ENCODE measurements at places on chromosomes 1 and 21. TPM values are rescaled to one million over a fixed set of nuclear protein-coding genes. Genes with fewer than 3 reads are reported as not detected.

GRCh38 chr1:11248169-11248568, 14.2 kb downstream of the MTOR start:
- no peaks in the 10 kb centered on the region for H3K4me1 ChIP-seq
- DNase-seq = no peak
- H3K27ac ChIP-seq = no peak overlapping the region
- H3K27me3 ChIP-seq = no peaks in the 10 kb centered on the region

DNA sequence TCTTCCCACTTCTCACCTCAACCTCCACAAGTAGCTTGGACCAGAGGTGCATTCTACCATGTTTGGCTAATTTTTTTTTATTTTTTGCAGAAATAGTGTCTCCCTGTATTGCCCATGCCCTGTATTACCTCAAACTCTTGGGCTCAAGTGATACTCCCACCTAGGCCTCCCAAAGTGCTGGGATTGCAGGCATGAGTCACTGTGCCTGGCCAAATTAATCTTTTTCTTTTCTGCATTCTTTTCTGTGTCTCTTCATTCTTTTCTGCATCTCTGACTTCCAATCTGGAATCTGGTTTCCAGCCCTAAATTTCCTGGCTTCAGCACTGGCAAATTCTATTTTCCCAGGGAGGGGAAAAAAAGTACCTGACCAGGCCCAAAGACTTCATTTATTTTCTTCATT, 31.2 kb upstream of the TACSTD2 start:
- no peak for DNase-seq
- no peaks in the 10 kb centered on the region for H3K27me3 ChIP-seq
- no peak overlapping the region for H3K27ac ChIP-seq
- H3K4me3 ChIP-seq = no peak overlapping the region
- H3K4me1 ChIP-seq = no peaks in the 10 kb centered on the region
- no peaks in the 10 kb centered on the region for H3K36me3 ChIP-seq

GRCh38 chr21:33897739-33898138, 17.9 kb downstream of the ATP5PO start:
- H3K4me3 ChIP-seq = no peak overlapping the region
- H3K36me3 ChIP-seq = no peaks in the 10 kb centered on the region
- H3K27me3 ChIP-seq = no peaks in the 10 kb centered on the region
- no peaks in the 10 kb centered on the region for H3K4me1 ChIP-seq
- no peak for DNase-seq

DNA sequence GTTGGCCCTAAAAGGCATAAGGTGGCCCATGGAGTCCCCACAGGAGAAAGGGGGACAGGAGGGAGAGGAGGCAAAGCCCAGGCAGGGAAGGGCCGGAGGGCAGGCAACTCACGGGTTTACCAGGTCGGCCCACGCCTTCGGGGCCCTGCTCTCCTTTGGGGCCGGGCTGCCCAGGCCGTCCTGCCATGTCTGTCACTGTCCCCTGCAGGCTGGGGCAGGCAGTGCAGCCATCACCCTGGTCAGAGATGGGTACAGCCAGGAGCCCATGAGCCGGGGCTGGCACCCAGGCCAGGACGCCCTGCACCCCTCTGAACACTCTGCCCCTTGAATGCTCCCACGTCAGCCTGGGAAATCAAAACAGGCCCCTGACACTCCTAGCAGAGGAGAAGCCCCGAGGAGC, 19.8 kb downstream of the COL16A1 start:
- H3K36me3 ChIP-seq = no peaks in the 10 kb centered on the region
- no peak overlapping the region for H3K4me3 ChIP-seq
- no peak for DNase-seq
- H3K27ac ChIP-seq = no peak overlapping the region
- H3K4me1 ChIP-seq = no peaks in the 10 kb centered on the region

DNA sequence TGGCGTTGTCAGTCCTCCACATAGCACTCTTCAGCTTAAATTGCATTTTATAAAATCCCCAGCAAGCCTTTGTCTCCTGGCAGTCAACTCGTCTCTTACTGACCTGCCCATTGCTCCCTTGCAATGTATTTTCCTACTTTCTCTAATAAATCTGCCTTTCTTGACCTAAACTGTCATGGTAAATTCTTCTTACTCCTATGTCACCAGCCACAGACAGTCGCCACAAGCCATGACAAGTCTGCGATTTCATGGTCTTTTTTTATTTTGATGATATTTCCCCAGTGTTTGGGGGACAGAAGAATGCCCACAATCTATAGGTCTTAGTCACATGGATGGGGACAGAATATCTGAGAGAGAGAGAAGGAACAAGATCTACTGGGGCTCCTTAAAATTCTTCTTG, 8.4 kb downstream of the IFNAR2 start:
- peak overlapping the region; percentile 10 for H3K4me3 ChIP-seq
- H3K4me1 ChIP-seq = peaks cover 66% of the 10 kb centered on the region
- no peak for DNase-seq
- H3K27ac ChIP-seq = peak overlapping the region; percentile 58
- H3K27me3 ChIP-seq = no peaks in the 10 kb centered on the region

DNA sequence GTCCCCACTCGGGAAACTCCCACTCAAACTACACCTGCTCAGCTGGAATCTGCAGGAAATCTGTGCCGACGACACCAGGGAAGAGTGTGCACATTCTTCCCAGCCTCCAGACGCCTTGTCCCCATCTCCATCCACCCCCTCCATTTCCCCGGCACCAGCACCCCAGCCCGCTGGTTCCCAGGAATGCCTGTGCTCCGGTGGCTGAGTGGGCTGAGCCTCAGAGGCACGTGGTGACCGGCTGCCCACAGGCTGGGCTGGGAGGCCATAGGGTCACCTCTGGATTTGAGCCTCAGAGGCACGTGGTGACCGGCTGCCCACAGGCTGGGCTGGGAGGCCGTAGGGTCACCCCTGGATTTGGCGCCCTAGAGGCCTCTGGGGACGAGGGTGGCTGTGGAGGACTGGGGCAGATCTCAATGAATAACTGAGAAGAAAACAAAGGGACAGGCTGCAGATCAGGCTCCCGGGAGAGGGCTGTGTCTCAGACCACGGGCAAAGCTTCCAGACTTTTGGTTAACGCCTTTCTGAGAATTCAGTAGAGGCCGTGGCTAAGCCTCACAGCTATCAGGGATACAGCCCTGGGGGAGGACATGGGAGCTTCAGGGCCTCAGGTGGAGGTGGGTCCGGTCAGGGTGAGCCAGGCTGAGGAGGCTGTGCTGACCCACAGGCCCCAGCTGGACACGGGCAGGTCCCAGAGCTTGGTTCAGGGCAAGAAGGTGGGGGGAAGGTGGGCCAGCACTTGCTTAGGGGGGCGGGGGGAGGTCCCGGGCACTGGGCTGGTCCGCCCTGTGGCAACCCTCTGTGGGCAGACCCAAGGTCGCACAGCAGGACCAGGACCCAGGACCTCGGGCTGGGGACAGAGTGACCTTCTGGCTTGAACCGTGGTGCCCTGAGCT, 17.3 kb upstream of the TTLL10 start:
- peaks cover 4% of the 10 kb centered on the region for H3K4me1 ChIP-seq
- H3K27me3 ChIP-seq = no peaks in the 10 kb centered on the region
- DNase-seq = no peak

DNA sequence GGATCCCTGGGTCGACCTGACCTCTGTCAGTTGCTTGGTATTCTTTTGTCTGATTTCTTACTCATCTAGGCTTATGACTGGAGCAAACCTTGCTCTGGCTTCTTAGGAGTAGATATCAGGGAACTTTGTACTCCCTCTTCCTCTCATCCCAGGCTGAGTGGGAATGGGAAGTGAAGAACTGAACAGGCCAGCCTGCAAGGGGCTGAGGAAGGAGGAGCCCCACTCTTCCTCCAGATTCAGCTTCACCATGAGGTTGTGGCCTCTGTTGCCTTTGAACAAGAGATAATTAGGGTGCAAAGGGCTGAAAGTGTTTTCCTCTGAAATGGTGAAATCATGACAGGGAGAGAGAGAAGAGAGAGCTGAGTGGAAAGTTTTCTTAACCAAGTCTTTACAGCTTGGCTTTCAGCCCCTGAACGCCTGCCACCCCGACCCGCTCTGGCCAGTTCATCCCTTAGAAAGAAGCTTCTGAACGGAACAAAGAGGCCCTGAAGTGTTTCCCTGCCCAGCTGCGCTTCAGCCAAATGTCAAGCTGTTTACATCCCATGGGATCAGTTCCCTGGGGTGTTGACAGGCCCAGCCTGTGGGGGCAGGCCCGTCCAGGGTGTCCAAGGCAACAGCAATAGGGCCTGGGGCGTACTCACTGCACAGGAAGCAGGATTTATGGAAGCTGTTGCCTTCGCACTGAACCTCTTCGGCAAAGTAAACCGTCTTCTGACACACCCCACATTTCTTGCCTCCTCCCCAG, 11.2 kb downstream of the CSRP1 start:
- peaks cover 45% of the 10 kb centered on the region for H3K36me3 ChIP-seq
- no peaks in the 10 kb centered on the region for H3K4me1 ChIP-seq
- H3K27me3 ChIP-seq = no peaks in the 10 kb centered on the region
- DNase-seq = no peak
- no peak overlapping the region for H3K4me3 ChIP-seq
- H3K27ac ChIP-seq = no peak overlapping the region

DNA sequence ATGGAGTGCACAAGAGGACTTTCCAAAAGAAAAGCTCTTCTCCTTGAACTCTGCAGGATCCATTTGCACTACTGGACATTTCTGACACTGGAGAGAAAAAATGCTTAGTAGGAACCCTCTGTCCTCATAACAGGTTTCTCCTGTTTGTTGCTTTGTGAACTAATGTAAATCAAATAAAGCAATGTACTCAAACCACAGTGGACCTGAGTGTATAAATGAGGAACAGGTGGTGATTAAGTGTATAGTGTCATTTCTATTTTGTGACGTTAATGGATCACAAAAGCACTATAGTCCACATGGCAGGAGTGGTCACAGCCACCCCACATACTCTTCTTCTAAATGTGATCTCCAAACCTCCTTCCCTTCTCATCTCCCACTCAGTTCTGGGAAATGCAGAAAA, 268.4 kb upstream of the DUSP10 start:
- no peak for DNase-seq
- no peaks in the 10 kb centered on the region for H3K36me3 ChIP-seq
- H3K27ac ChIP-seq = no peak overlapping the region

The STPG1 gene
- 6.1 TPM for total RNA-seq

The PPIAL4G gene
- 0.27 TPM for total RNA-seq

Data from naive thymus-derived CD4-positive, alpha-beta T cell (primary cell).